ENCODE measurements at places on chromosomes 1 and 21.

DNA sequence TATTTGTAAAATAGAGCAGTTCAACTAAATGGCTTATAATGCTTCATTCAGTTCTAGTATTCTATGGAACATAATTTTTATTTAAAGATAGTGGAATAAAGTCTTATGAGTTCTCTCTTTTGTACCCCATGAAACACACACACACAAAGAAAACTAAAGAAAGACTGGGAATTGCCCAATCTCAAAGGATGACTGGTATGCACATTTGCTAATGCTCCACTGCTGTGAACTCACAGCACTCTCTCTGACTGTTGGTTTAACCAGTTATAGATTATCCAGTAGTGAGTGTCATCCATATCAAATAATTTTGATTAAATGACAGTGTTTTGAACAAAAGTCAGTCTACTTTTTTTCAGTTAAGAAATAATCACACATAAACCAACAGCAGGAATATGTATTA, 1082.4 kb upstream of the B3GALT2 start:
- DNase-seq: no peak

DNA sequence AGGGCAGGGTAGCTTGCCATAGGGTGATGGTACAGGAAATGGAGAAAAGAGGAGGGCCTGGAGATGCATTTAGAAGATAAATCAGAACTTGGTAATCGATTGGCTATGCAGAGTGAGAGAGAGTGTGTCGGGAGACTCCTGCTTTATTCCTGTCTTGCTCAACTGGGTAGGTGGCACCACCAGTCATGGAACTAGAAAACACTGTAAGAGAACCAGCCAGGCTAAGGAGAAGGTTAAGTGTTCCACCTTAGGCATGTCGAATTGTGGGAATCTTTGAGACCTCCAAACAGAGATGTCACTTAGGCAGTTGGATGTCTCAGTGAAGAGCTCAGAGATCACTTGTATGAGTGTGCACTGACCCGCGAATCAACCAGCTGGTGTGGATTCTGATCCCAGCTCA, 28.7 kb upstream of the RD3 start:
- DNase-seq: no peak

- no peak for DNase-seq
Measured at GRCh38 chr1:61393575-61393974, 311.2 kb downstream of the NFIA start.

- DNase-seq: no peak
Measured at GRCh38 chr1:15955552-15955951, 20.3 kb downstream of the ZBTB17 start.

DNA sequence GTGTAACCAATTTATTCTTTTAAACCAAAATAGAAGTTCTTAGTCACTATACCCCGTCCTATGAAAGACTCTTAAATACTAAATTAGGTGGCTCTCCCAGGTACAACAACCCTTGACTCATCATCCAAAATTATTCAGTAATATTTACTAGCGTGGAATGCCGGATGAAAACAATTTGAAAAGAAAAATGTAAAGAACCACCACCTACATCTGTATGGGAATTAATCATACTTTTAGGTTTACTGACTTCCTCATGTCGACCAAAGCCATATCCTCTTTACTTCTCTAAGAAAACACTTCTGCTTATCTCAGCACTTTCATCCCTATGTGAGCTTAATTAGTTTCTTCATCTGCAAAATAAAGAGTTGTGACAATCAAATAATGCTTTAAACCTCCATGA, 139.6 kb downstream of the AKT3 start:
- DNase-seq: no peak

- no peak for DNase-seq
Measured at GRCh38 chr1:119748040-119748439, 20.7 kb downstream of the HMGCS2 start.

DNA sequence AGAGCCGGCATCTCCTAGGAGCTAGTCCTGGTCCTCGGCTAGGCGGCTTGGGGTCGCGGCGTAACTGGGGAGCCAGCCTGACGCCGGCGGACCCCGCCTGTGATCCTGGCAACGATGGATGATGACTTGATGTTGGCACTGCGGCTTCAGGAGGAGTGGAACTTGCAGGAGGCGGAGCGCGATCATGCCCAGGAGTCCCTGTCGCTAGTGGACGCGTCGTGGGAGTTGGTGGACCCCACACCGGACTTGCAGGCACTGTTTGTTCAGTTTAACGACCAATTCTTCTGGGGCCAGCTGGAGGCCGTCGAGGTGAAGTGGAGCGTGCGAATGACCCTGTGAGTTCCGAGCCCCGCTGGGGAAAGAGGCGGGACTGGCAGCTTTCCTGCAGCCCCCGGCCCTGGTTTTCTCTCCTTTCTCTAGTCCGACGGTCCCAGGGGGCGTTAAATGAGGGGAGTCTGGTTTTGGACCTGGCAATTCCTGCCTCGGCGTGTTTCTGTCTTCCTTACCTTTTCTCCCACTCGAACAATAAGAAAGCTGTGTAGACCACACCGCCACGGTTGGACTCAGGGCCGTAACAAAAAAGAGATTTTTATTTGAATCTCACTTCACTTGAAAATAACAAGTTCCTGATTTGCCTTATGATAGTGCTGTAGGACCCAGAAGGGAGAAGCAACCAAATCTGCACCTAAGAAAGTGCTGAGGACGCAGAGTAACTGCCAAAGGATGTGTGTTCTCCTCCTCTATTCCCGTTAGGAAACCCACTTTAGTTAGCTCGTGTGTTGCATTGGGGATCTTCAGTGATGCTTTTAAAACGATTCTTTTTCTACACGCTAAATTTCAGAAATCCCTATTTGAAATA, at the start of gene SPRTN:
Gene SPRTN, plus strand, starts transcription at position 24 of the 859 bp plus-strand sequence. Its CDS starts 91 bp downstream, at position 115.
- no peak for DNase-seq

- DNase-seq: no peak
Measured at GRCh38 chr1:85573322-85573721, 7.2 kb upstream of the CCN1 start.
